ENCODE measurements at places on chromosomes 2 and 18. TPM values are rescaled to one million over a fixed set of nuclear protein-coding genes. Genes with fewer than 3 reads are reported as not detected.

Gene OXER1
- total RNA-seq: 1.9 TPM

Gene GDF7
- 1.5 TPM for total RNA-seq

Gene CNRIP1
- 58.1 TPM for total RNA-seq

Gene CYRIA
- 4.4 TPM for total RNA-seq

Gene THAP4
- total RNA-seq: 23.3 TPM

Data from uterus (tissue), 4 donors.